ENCODE measurements at places on chromosomes 2 and 18.

- no peak for DNase-seq
These were observed 5.5 kb upstream of the TSPYL6 start for GRCh38 chr2:54261537-54261936.

GRCh38 chr2:85156619-85157018, 23.4 kb downstream of the TCF7L1 start:
- no peak for DNase-seq

DNA sequence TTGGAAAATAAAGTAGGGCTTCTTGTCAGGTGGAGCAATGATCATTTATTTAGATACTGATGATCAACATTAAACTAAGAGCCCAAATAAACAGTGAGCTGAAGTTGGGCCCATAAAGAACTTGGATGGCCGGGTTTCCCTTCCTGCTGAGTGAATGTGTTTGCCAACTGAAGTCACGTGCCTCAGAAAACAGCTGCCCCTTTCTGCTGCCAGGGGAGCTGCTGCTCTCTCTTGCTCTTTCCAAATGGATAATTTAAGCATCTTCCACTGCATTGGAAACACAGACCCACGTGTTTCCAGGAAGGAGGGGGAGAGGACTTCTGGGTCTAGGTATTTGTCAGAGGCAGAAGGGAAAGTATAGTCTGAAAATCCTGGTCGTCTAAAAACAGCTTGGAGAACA, 22.9 kb upstream of the NCKAP5 start:
- no peak for DNase-seq

DNA sequence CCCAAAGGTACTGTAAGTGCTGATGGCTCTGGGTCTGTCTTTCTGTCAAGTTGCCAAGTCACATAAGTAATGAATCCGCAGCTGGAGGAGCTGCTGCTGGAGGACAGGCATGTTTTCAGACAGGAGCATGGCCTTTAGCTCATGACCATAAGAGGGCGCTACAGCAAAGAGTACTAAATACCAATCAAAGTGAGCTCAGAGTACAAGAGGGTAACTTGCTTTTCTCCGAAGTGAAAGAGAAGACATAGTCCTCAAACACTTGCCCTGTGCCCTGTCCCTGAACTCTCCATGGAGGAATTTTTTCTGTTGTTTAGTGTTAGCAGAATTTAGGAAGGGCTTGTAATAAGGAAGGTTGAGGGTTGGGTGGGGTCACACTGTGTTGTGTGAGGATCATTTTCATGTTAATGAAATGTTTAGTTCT, 58.0 kb upstream of the EML6 start:
- no peak for DNase-seq

- no peak for DNase-seq
These were observed 210.2 kb downstream of the MC4R start for GRCh38 chr18:60162388-60162787.

DNA sequence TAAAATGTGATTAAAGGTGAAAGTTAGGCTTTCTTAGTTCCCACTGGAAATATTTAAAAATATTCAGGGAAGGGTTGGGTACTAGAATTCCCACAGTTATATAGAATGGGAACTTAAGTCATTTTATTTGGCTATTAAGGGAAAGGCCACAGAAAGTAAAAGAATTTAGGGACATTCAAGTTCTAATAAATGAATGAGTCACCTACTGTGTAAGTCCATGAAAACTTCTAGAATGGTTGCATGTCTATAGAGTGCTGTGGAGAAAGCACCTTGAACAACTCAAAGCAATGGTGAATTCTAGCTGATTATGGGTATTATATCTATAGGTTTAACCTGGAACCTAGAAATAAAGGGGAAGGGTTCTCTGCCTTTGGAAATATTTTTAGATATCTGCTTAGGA, 28.1 kb upstream of the SLC4A10 start:
- no peak for DNase-seq

- DNase-seq, result no peak
These were observed 110.7 kb downstream of the ICA1L start for GRCh38 chr2:202760848-202761247.

DNA sequence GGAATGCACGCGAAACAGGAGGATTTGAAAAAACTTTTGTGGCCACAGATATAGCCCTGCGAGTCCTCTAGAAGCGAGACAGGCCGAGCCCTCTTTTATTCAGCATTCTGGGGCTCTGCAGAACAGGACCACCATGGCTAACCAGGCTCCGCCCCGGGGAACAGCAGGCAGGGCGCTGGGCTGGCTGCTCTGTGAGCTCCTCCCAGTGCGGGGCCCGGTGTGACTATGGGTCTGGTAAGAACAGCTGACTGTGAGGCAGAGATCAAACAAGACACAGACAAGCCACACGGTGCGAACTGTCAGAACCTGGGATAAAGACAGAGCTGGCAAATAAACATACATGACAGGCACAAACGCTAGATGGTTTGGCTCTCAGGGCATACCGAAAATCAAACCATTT, 15.5 kb downstream of the PXDN start:
- peak; percentile 68 for DNase-seq

DNA sequence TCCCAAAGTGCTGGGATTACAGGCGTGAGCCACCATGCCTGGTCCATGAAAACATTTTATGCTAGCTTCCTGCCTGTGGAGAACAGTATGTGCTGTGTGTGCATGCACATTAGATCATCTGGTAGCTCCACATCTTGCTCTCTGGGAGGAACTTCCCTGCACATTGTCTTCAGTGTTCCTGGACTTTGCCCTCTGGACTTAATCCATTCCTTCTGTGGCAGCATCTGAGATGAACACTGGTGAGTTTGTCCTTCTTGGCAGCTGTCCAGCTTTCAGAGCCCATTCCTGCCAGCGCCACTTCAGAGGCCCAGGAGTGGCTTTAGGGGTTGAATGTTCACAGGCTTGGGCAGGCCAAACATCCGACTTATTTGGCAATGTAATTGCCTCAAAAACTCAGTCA, 65.2 kb downstream of the POU3F3 start:
- no peak for DNase-seq

GRCh38 chr2:203814661-203815540, 52.7 kb upstream of the CTLA4 start:
- peak; percentile 65 for DNase-seq
